GM12864 (cell line): ENCODE measurements at places on chromosomes 2 and 18.

- no peak for DNase-seq
These were observed 297.1 kb downstream of the AGPS start for GRCh38 chr2:177689623-177690022.

DNA sequence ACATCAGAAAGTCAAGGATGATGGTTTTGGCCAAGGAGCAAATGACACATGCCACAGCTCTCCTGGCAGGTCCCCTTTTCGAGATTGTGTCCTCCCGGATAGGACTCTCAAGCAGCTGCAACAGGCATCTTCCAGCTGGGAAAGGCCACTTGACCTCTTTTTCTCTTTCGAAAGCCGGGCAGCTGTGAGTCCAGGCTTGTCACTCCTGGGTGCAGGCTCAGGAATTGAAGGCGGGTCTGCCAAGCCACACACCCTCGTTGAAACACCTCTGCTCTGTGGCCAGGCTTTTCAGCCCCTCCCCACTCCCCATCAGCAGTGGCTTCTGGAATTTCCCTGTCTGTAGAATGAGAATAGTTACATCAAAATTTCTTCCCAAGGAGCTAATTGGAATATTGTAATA, 98.0 kb downstream of the CCDC138 start:
- no peak for DNase-seq

GRCh38 chr2:239085201-239085992, 237.5 kb downstream of the TWIST2 start:
- no peak for DNase-seq

DNA sequence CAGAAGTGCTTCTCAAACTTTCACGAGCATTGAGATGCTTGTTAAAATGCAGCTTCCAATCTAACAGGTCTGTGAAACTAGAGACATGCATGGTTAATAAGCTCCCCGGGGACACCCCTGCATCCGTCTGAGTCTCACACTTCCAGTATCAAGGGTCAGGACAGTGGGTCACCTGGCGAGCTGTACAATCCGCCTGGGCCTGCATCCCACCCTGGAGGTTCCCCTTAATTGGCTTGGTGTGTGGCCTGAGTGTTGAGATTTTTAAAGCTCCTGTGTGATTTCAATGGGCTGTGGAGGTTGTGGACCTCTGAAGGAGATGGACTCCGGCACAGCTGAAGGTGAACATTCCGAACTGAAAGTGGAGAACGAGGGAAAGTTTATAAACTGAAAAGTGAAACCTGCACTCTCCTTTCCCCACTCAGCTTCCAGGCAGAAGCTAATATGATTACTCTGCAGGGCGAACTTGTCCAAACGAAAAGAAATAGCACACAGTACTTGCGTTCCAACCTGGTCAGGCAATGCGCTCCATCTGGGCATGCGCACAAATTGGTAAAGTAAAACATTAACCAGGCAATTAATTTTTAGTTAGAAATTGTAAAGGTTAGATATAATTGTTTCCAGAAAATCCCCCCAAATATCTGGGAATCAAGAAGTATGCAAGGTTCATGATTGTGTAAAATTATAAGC, 191.7 kb upstream of the ALKAL2 start:
- DNase-seq: no peak

GRCh38 chr18:78981989-78982620, 2.5 kb downstream of the SALL3 start:
- no peak for DNase-seq

GRCh38 chr2:32849456-32850194, 97.1 kb upstream of the LTBP1 start:
- no peak for DNase-seq

- DNase-seq: no peak
These were observed 101.1 kb upstream of the EPHA4 start for GRCh38 chr2:221673248-221673647.

DNA sequence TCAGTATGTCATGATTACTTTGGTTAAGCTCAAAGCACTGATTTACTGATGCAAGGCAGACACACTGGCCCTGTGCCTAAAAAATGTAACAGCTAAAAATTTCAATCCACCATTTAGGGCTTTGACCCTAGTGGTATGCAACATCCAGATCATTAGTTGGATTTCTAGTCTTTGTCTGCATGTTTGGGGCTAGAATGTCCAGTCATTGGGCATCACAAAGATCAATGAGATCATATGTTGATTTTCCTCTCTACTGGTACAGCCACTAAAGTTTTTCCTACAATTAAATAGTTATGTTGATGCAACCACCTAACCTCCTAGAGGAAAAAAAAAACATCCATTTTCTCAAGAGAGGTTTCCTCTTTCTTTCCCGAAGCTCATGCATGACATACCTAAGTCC, 53.4 kb upstream of the REV1 start:
- DNase-seq: no peak

DNA sequence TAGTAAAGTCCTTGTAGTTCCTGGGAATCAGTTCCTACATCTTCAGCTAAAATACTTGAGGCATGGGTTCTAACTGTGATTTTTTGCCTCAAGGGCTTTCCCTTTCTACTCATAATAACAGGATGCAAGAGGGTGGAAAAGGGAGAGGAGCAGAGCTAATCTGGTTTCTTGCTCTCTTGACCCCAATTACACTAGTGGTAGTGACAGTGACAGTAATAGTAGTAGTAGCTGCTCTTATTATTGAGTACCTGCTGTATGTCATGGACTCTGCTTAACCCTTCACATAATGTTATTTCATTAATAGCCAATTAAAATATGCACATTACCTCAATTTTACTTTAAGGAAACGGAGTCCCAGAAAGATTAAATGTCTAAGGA, 214.8 kb upstream of the HNRNPA3 start:
- no peak for DNase-seq

DNA sequence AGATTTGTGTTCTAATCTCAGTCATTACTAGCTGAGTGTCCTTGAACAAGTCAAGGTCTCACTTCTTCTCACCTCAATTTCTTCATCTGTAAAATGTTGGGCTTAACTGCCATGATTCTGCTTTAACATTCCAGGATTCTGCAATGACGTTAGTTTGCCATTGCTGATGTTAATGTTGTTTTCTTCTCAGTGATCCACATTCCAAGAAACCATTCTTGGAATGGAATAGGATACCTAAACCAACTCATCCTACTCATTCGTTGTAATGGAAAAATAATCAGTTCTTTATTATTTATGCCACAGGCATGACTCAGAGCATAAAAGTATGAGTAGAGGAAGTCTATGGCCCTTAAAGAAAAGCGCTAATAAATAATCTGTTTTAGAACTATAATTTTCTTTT, 140.2 kb upstream of the ETAA1 start:
- no peak for DNase-seq
